ENCODE measurements at places on chromosomes 3 and 15.

DNA sequence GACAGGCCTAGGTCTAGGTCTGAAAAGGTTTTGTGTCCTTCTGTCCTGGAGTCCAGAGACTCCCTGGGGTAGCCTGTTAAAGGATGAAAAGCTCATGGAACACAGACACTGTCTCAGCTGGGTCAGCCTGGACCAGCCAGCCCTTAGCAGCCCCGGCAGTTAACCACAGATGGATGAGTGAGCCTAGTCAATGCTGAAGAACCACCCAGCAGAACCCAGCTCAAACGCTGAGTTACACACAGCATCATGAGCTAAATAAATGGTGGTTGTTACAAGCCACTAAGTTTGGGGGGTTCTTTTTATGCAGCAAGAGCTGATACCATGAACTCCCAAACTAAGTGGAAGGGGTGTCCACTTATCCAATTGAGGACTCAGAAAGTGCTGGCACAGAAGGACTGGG lies 472.8 kb upstream of the PROK2 start:
- DNase-seq: no peak

- DNase-seq: peak; percentile 69
Measured at GRCh38 chr15:70101459-70102113, 3.9 kb upstream of the TLE3 start.

DNA sequence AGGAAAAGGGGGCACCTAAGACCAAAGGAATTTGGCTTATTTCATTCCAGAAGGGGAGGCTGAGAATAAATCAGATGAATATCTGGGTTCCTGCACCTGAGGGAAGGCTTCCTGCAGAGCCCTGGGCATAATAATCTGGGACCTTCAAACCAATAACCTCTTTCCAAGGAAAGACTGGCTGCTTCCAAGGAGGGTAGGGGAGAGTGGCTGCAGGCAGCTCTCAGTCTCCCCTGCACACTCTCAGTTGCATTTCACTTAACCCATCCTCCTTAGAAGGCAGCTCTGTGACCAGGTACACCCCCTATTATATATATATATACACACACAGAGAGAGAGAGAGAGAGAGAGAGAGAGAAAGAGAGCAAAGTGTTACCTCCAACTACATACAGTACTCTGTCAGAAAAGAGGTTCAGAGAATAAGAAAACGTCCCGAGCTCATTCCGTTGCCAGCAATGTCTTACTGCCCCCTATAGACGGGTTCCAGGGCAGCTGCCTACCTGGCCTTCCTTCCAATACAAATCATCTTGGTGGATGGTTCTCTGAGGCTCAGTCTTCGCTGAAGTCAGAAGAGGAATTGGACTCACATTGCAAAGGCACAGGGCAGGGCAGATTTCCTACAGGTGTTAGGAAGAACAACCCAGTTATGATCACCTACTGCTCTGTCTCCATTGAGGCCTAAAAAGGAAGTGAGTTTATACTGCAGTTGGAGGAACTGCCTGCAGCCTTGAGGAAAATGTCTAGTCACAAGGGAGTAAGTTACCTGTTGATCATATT lies 26.1 kb downstream of the CAPN3 start:
- DNase-seq: no peak

DNA sequence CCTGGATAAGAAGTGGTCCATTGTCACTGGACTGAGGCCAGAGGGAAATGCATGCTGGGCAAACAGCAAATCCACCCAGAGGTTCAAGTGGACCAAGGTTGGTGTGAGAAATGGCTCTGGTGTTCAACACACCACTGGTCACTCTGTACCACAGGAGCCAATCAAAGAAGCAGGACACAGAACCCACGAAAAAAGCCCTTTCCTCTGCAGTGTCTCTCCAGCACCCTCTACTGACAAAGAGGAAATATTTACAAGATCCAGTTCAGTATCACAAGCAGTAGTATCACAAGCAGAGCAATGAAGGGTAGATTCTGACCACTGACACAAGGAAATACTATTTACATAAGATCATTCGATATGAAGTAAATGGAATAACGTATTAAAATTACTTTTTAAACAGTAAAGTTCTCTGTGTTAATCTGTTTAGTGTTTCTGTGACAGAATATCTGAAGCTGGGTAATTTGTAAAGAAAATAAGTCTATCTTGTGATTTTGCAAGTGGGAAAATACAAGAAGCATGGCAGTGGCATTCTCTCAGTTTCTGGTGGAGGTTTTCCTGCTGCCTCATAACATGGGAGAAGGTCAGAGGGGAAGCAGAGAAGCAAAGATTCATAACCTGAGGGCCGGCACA lies 390.7 kb downstream of the EFHB start:
- no peak for DNase-seq

GRCh38 chr3:153026026-153026425 lies 136.0 kb upstream of the RAP2B start:
- peak; percentile 37 for DNase-seq

- DNase-seq: no peak
Measured at GRCh38 chr3:143720381-143720780, 127.9 kb downstream of the SLC9A9 start.

GRCh38 chr15:74525945-74526344 lies 15.1 kb upstream of the ARID3B start:
- no peak for DNase-seq

- no peak for DNase-seq
Measured at GRCh38 chr3:150744041-150744918, 18.7 kb downstream of the SIAH2 start.

DNA sequence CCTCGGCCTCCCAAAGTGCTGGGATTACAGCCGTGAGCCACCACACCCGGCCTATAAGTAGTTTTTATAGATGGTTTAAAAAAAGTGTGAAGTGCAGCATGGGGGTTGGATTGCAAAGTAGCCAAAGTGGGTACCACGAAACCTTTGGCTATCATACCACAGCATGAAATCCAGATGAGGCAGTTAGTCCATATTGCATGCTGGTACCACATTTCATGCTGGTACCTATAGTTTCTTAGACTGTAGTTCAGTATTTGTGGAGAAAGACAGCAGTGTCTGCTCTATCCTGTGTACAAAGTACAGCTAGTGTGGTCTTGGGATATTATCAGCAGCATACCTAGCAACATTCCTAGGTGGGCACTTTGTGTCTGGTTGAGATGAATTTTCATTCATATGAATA lies 11.8 kb downstream of the ZNF609 start:
- DNase-seq: no peak

DNA sequence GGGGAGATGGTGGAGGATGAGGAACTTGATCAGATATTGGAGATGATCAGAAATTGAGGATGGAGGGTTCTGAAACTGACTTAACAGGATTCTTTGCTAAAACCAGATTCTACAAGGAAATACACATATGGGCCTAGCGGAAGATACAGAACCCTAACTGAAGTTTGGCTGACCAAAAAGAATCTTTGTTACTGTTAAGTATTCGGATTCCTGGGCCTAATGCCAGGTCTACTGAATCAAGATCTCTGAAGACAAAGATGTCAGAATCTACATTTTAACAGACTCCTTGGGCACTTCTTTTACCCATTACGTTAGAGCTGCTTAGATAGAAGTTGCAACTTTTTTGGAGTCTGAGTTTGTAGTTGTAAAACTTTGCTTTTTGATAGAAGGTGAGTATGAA lies 137.7 kb downstream of the FNDC3B start:
- DNase-seq: no peak

DNA sequence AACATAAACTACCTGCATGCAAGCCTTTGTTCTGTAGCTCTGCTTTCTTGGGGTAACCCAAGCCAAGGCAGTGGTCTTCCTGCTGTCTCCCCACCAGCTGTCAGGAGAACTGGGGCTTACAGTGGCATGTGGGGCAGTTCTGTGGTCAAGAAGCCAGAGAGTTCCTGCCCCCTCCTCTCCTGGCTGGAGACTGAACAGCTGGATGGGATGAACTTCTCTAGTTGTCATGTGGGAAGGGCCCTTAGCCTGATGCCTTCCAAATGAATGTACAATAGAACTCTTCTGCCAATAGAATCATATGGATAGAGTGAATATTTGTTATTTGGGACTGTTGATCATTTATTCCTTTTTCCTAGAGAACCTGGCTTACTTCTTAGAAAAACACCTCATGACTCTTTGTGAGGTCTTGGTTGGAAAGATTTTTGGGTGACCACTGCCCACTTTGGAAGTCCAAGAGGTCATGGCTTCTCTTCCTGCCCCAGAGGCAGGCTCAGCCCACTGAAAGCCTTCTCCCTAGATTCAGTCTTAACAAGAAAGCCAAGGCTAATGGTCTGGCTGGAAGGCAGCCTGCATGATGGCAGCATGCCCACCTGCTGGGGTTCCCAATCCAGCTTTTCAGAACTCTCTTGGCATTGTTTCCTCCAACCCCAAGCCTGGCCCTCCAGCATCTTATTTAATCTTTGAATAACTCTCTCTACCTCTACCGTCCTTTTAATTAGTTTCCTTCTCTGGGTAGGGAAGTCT lies 462.9 kb upstream of the PROK2 start:
- DNase-seq: no peak
